Ureter (tissue), 1 donor: ENCODE measurements at places on chromosomes 7 and 10. TPM values are rescaled to one million over a fixed set of nuclear protein-coding genes. Genes with fewer than 3 reads are reported as not detected.

GRCh38 chr10:20117471-20117870 lies 301.2 kb downstream of the PLXDC2 start:
- DNase-seq = no peak

DNA sequence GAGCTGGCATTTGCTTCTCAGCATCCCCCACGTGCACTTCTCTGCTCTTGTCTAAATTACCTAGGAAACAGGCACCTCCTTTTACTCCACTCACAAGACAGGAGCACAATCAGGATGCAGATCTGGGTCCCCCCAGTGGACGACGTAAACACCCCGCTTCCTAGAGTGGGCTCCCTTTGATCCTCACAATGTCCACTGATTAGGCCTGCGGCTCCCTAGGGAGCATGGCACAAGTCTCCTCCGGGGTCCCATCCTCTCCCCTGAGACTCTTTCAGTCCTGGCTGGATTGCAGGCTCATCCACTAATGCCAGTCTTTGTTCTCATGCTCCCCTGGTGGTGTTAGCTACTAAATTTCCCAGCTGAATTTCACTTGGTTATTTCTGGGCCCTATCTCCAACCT lies 98.3 kb downstream of the GLI3 start:
- DNase-seq = no peak

DNA sequence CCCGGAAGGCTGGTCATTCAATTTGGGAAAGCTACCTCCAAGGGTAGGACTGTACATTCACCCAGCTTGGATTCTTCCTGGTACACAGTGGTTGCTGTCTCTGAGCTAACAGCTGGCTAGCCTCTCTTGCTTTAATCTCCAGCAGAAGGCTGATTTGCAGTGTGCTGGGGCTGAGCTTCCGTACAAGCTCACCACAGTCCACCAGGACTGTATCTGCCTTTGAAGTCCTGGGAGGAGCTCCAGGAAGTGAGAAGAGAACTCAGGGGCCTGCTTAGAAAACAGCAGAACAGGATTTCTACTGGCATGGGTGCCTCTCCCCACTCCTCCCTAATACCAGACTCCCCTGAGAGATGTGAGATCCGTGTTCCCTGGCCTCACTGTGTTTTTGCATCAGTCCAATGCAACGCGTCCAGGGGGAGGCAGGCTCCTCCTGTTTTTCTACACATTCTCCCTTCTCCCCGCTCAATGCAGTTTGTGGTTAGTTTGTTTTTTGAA lies 6.6 kb downstream of the AFAP1L2 start:
- DNase-seq = no peak

- DNase-seq = no peak
These were observed 14.0 kb upstream of the ARPC1A start for GRCh38 chr7:99311702-99312101.

- no peak for DNase-seq
These were observed 14.1 kb downstream of the PFKP start for GRCh38 chr10:3081383-3081981.

- DNase-seq = no peak
These were observed 86.4 kb upstream of the SEMA3C start for GRCh38 chr7:81005254-81005653.

- no peak for DNase-seq
These were observed 741.4 kb upstream of the POT1 start for GRCh38 chr7:125670926-125671572.

GRCh38 chr10:50417886-50418830 lies 166.8 kb upstream of the ASAH2 start:
- peak; percentile 79 for DNase-seq

DNA sequence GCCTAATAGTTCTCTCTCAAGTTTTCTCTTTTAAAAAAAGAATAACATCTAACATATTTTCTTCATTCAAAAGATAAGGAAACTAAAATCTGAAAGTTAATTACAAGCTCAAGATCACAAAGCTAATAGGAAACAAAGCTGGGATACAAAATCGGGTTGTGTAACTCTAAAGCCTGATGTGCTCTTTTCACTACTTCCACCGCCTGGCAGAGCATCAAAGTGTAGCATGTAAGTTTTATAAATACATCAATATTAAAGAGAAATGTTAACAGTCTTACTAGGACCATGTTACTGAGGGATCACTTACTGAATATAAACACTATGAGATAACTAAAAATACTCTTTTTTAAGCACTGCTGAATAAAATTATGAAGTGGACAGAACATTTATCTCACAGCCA lies 97.2 kb downstream of the KMT2C start:
- no peak for DNase-seq

GRCh38 chr10:70595566-70596016 lies 7.0 kb downstream of the PRF1 start:
- no peak for DNase-seq

GRCh38 chr10:5506751-5507648 lies 7.6 kb upstream of the CALML5 start:
- DNase-seq = no peak

DNA sequence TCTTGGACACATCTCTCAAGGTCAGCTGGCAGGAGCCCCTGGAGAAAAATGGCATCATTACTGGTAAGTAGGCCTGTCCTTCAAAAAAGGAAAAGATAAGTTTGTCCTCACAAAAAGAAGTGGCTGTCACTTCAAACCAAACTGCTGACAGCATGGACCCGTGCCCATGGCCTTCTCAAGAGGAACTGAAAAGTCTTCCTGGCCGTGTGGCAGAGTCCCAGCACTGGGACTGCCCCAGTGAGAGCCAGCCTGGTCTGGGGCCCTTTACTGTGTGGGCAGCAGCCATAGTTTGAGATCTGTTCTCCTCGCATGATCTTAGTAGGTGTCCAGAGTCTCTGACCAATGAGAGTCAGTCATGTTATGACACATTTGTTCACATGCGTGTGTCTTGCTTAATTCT lies 614.2 kb upstream of the FOXK1 start:
- no peak for DNase-seq

DNA sequence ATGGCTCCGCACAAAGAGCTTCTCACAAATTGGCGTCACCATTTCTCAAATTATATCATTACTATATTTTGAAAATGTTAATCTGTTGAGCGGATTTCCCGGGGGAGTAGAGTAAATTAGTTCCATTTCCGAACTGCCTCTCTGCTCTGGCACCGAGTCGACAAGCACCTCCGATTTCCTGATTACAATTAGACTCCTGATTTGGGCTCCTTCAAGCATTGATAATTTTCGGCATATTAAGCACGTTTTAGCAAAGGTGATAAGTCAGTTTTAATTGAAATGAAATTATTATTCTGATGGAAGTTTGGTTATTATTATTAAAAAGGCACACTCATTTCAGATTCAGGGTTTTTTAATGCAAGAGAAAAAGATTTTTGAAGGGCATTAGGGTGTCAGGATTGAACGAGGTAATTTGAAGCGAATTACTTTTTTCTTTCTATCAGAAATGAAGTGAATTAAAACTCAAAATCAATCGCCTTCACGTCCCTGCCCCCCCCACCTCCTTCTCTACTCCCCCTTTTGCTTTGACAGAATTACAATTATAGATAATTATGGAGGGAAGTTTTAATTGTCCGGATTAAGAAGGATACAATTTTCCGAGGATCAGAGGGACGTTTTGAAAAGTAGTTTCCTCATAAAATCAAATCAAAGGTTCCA lies 4.0 kb upstream of the UNCX start:
- DNase-seq = no peak

GRCh38 chr7:155660059-155660757 lies 15.7 kb downstream of the RBM33 start:
- DNase-seq = no peak

GRCh38 chr10:9615189-9615588 lies 1402.5 kb upstream of the CELF2 start:
- DNase-seq = no peak

- DNase-seq = no peak
These were observed 67.3 kb upstream of the NPY start for GRCh38 chr7:24216576-24217125.

DNA sequence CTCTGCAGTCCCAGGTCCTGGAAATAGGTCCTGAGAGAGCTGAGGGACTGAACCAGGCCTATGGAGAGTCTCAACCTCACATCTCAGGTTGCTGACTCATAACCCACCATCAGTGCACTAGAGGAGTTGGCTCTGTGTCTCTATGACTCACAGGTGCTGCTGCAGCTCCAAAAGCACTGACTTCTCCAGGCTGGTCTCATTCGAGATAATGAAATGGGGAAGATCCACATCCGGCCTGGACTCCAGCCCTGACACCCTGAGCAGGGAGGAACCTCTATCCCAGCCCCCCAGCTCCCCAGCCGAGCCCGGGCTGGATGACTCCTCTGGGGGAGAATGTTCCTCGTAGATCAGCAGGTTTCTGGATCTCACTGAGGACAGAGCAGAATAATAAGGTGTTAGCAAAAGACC lies 35.5 kb upstream of the DGKI start:
- DNase-seq = no peak

DNA sequence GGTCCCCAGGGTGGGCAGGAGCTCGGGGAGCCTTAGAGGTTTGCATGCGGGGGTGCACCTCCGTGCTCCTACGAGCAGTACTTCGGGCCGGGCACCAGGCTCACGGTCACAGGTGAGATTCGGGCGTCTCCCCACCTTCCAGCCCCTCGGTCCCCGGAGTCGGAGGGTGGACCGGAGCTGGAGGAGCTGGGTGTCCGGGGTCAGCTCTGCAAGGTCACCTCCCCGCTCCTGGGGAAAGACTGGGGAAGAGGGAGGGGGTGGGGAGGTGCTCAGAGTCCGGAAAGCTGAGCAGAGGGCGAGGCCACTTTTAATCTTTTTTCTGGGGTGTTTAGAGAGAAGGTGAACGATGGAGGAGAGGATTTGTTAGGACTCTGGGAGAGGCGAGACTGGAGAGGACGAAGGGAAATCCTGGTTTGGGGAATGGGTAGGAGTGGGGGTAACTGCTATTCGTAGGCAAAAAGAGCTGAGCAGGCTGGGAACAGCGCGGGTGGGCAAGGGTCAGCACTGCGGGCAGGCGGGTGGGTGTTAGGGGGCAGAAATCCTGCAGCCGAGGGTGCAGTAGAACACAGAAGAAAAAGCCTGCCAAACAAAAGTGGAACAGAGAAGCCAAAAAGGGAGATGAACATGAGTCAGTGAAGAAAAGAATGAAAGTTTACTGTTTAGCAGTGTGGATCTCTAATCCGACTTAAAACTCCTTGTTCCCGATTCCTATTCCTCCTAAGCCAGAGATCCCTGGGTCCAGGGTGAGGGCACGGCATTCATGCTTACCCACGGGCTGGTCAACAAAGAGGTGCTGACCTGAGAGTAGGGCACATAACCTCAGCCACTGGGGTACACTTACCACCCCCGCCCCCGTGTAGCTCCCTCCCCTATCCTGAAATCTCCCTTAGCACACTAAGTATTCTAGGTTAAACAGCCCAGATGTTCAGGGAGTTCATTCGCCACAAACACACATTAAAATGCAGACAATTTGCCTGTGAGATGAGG lies 26.9 kb downstream of the PRSS2 start:
- peak; percentile 34 for DNase-seq

DNA sequence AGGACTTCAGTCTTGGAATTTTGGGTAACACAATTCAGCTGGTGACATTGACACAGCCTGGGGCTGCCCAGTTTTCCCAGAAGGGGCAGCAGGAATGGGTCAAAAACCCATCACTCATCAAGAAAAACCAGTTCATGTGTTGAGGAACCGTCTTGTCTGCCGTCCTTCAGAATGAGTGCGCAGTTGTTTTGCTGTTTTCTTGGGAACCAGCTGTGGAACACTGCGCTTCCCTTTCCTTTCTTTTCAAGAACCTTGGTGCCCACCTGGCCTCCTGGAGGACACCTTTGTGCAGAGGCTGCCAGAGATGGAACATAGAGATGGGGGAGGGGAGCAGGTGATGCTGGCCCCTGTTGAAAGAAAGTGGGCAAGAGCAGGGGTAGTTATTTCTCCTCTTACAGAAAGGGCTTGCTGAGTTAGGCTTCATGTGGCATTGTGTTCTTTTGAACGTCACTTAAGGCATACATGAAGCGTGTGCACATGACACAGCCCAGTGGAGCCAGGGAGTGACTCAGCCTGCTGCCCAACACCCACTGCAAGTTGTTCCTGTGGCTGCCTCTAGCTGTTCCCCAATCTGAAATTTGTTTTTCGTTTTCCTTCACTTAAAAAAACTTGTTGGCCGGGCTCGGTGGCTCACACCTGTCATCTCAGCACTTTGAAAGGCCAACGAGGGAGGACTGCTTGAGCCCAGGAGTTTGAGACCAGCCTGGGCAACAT lies 87.4 kb upstream of the TNS3 start:
- DNase-seq = peak; percentile 81

DNA sequence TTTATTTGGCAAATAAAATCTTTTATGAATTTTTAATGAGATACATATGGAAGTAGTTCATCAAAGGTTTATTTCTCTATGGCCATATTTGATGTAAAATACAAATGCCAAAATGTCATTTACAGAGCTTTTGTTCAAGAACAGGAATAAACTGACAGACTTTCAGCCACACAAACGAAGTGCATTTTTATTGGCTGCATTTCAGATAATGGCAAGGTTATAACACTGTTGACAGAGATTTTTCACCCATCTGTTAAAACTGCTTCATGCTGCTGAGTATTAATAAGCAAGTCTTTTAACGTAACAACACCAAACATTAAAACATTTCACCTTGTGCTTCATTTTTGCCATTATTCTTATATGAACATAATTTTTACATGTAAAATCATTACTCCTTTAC lies 254.4 kb downstream of the ANKRD7 start:
- DNase-seq = no peak

DNA sequence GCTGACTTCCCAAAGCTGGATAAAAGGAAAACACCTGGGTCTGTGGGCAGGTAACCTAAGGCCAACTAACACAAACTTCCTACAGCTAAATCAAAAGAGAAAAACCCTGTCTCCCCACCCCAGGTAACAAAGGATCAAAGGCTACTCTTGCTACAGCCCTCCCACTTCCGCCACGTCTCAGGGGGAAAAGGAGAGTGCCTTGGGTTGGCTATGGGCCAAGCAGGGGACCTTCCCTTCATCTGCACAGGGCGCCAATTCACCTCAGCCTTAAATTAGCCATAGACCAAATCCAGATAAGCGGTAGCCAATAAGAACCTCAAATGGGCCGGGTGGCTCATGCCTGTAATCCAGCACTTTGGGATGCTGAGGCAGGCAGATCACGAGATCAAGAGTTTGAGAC lies 69.1 kb upstream of the LANCL2 start:
- no peak for DNase-seq

The TRIM50 gene
- not detected for total RNA-seq

The SUGCT gene
- 3.1 TPM for total RNA-seq

The ST8SIA6 gene
- total RNA-seq = 0.73 TPM
